ENCODE measurements at places on chromosomes 16 and 17. TPM values are rescaled to one million over a fixed set of nuclear protein-coding genes. Genes with fewer than 3 reads are reported as not detected.

The HSD17B2 gene
- polyA plus RNA-seq = not detected

The NAT9 gene
- polyA plus RNA-seq = 7.8 TPM

The GINS2 gene
- 0.13 TPM for polyA plus RNA-seq

The MTSS2 gene
- 1.5 TPM for polyA plus RNA-seq

DNA sequence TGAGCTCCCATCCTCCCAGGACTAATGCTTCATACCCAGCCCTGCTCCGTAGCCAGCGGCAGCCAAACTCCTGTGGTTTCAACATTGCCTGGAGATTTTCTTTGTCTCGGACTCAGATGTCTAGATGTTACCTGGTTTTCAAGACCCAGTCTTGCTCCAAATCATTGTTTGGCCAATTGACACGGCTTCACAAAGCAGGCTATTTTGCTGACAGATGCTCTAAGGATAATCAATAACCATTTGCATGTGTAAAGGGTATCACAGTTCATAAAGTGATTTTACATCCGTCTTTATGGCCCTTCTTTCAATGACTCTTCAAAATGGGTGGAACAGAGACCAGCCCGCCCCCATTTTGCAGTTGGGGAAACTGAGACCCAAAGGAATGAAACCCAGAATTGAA lies 153.4 kb downstream of the SALL1 start:
- no peaks in the 10 kb centered on the region for H3K27me3 ChIP-seq
- H3K4me1 ChIP-seq = no peaks in the 10 kb centered on the region
- H3K27ac ChIP-seq = no peak overlapping the region
- DNase-seq = no peak
- no peaks in the 10 kb centered on the region for H3K36me3 ChIP-seq

GRCh38 chr16:27287887-27288286 lies 19.3 kb upstream of the NSMCE1 start:
- H3K27ac ChIP-seq = peak overlapping the region; percentile 64
- no peak overlapping the region for H3K4me3 ChIP-seq
- DNase-seq = peak; percentile 79
- peaks cover 45% of the 10 kb centered on the region for H3K4me1 ChIP-seq
- H3K36me3 ChIP-seq = no peaks in the 10 kb centered on the region

GRCh38 chr16:59342669-59343068 lies 608.6 kb upstream of the GOT2 start:
- DNase-seq = no peak
- no peak overlapping the region for H3K27ac ChIP-seq
- H3K27me3 ChIP-seq = no peaks in the 10 kb centered on the region
- no peaks in the 10 kb centered on the region for H3K36me3 ChIP-seq

DNA sequence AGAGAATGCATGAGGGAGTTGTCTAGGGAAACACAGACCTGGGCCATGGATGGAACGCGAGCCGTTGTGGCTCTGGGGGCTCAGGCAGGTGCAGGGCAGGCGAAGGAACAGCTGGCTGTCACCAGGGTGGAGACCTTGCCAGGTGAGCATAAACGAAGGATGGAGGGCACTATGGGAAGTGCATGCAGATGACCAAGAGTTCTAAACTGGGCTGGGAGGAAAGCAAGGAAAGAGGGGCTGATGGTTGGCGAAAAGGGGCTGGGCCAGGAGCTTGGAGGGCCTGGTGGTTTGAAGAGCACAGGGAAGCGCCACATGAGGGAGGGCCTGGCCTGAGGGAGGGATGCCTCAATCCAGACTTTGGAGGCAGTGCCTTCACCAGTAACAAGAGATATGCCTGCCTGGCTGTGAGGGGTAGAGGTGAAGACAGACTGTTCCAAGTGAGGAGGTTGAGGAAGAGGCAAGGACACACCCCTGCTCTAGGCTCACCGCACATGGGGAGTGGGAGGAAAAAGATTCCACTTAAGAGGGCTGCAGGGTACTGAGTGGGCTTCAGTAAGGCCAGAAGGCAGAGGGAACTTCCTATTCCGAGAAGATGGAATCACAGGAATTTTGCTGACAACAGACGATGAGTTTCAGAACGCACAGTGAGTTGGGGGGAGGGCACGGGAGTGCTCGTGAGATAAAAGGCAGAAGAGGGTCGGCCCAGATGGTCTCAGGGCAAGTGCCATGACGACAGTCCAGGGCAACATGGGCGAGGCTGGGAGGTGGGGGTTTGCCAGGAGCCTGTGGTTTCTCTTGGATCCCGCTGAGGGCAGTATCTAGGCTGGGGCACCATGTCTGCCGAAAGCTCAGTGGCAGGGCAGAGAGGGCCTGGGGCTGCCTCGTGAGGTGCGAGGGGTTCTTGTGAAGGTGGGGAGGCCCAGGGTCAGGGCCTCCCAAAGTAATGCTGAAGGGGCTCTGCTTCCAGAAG lies 20.6 kb downstream of the B9D1 start:
- H3K27ac ChIP-seq = no peak overlapping the region
- no peaks in the 10 kb centered on the region for H3K36me3 ChIP-seq
- H3K27me3 ChIP-seq = no peaks in the 10 kb centered on the region
- no peaks in the 10 kb centered on the region for H3K4me1 ChIP-seq
- H3K4me3 ChIP-seq = no peak overlapping the region

DNA sequence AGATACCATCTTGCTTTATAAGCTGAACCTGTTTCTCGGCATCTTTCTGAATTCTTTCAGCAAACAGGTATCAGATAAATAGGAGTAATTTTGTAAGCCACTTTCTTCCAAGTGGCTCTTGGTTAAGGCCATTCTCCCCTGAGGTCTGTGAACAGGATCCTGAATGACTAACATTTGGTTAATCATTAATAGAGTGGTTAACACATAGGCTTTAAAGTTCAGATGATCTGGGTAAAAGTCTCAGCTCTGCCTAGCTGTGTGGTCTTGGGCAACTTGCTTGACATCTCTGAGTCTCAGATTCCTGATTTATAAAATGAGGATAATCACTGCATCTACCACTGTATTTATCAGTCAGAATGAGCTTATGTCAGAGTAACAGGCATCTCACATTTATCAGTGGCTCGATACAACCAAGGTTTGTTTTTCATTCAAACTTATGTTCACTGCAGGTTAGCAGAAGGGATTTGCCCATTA lies 44.4 kb upstream of the ANKFN1 start:
- H3K27me3 ChIP-seq = no peaks in the 10 kb centered on the region
- no peak for DNase-seq
- no peaks in the 10 kb centered on the region for H3K4me1 ChIP-seq
- no peak overlapping the region for H3K4me3 ChIP-seq
- no peak overlapping the region for H3K27ac ChIP-seq
- no peaks in the 10 kb centered on the region for H3K36me3 ChIP-seq

GRCh38 chr17:76537578-76538280 lies at the start of gene CYGB:
Gene CYGB (minus strand): TSS chr17:76537709. CDS start chr17:76537542, 167 bp downstream.
- H3K4me3 ChIP-seq = no peak within 1 kb of the TSS
- DNase-seq = no peak
- H3K36me3 ChIP-seq = no peaks in the 10 kb centered on the region
- peaks cover 13% of the 10 kb centered on the region for H3K4me1 ChIP-seq
- H3K27ac ChIP-seq = no peak within 1 kb of the TSS

- DNase-seq = peak; percentile 85
- H3K36me3 ChIP-seq = no peaks in the 10 kb centered on the region
- no peaks in the 10 kb centered on the region for H3K27me3 ChIP-seq
- H3K4me1 ChIP-seq = peaks cover 19% of the 10 kb centered on the region
- peak overlapping the region; percentile 51 for H3K27ac ChIP-seq
These were observed 86.8 kb upstream of the WSB1 start for GRCh38 chr17:27207073-27207513.
